ENCODE measurements at places on chromosomes 2 and 18.

GRCh38 chr18:31232775-31233424, 70.2 kb upstream of the DSC1 start:
- H3K4me1 ChIP-seq: peaks cover 4% of the 10 kb centered on the region
- no peaks in the 10 kb centered on the region for H3K27me3 ChIP-seq

DNA sequence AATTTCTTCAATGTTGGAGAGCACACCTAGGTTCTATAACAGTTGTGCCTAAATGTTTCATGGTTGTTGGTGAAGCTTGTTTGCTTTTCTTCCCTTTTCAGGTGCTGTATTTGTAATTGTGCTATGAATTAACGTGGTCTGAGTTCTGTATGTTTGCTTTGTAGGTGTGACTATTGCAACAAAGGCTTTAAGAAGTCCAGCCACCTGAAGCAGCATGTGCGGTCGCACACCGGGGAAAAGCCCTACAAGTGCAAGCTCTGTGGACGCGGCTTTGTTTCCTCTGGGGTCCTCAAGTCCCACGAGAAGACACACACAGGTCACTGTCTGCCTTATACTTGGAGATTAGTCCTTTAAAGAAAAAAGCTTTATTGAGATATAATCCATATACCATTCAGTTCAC, 91.2 kb downstream of the ZNF236 start:
- DNase-seq: no peak
- no peaks in the 10 kb centered on the region for H3K27me3 ChIP-seq
- H3K4me1 ChIP-seq: no peaks in the 10 kb centered on the region
- H3K36me3 ChIP-seq: peaks cover 8% of the 10 kb centered on the region
- no peak overlapping the region for H3K4me3 ChIP-seq

- no peaks in the 10 kb centered on the region for H3K27me3 ChIP-seq
- no peak for DNase-seq
- no peaks in the 10 kb centered on the region for H3K4me1 ChIP-seq
These were observed 191.0 kb downstream of the ZEB2 start for GRCh38 chr2:144328938-144329337.

- H3K36me3 ChIP-seq: no peaks in the 10 kb centered on the region
- peaks cover 9% of the 10 kb centered on the region for H3K4me1 ChIP-seq
- H3K4me3 ChIP-seq: no peak overlapping the region
- H3K27ac ChIP-seq: no peak overlapping the region
- peak; percentile 76 for DNase-seq
- H3K27me3 ChIP-seq: no peaks in the 10 kb centered on the region
These were observed 17.2 kb downstream of the PCBP1 start for GRCh38 chr2:70104231-70105111.

DNA sequence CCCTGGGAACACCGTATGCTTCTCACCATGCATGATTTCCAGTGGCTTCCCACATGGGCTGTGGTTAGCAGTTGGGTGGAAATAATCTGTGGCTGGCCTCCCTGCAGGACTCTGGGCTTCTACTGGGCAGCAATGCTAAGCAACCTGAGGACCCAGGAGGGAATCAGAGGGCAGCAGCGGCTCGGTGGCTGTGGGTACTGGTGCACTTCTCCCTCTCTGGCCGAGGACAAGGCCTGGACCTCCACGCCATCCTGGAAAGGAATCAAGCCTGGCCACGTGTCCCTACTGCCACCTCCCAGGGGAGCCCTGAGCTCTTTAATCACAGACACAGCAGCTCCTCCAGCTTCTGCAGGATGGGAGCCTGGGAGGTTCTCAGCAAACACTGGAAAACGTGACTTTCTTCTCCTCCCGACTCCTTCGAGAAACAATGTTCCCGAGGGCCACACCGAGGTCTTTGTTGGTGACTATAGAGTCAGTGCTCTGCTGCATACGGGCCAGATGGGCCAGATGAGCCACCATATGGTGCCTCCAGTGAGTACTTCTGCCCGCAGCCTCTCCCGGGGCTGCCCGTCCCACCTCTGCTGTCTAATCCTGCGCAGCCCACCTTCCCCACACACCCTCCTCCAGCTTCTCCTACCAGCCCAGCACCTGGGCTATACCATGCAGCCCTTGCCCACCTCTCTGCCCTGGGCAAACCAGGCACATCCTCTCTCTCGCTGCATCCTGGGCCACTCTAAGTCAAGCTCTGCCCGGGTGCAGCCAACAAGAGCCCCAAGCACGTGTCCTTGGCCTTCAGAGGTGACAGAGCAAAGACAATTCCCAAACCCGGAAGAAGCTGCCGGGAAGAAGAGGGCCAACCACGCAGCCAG, 42.8 kb upstream of the OTOS start:
- DNase-seq: no peak
- H3K4me3 ChIP-seq: no peak overlapping the region
- H3K36me3 ChIP-seq: no peaks in the 10 kb centered on the region
- H3K27ac ChIP-seq: no peak overlapping the region

- H3K4me1 ChIP-seq: peaks cover 7% of the 10 kb centered on the region
- no peaks in the 10 kb centered on the region for H3K27me3 ChIP-seq
- peak within 1 kb of the TSS; percentile 87 for H3K4me3 ChIP-seq
- DNase-seq: peak; percentile 98
- peak within 1 kb of the TSS; percentile 75 for H3K27ac ChIP-seq
These were observed at the start of gene GIGYF2 for GRCh38 chr2:232697059-232697806. Gene GIGYF2 (plus strand): TSS chr2:232697331. CDS start chr2:232735198, 37,867 bp downstream.

GRCh38 chr2:9303528-9304225, 97.1 kb downstream of the ASAP2 start:
- no peak overlapping the region for H3K27ac ChIP-seq
- H3K4me3 ChIP-seq: no peak overlapping the region
- no peaks in the 10 kb centered on the region for H3K27me3 ChIP-seq
- H3K4me1 ChIP-seq: no peaks in the 10 kb centered on the region
- no peak for DNase-seq

- no peaks in the 10 kb centered on the region for H3K27me3 ChIP-seq
- peak overlapping the region; percentile 40 for H3K4me3 ChIP-seq
- peaks cover 7% of the 10 kb centered on the region for H3K36me3 ChIP-seq
- peak; percentile 42 for DNase-seq
- H3K4me1 ChIP-seq: no peaks in the 10 kb centered on the region
These were observed 1.1 kb upstream of the IMP4 start for GRCh38 chr2:130341562-130342019.

DNA sequence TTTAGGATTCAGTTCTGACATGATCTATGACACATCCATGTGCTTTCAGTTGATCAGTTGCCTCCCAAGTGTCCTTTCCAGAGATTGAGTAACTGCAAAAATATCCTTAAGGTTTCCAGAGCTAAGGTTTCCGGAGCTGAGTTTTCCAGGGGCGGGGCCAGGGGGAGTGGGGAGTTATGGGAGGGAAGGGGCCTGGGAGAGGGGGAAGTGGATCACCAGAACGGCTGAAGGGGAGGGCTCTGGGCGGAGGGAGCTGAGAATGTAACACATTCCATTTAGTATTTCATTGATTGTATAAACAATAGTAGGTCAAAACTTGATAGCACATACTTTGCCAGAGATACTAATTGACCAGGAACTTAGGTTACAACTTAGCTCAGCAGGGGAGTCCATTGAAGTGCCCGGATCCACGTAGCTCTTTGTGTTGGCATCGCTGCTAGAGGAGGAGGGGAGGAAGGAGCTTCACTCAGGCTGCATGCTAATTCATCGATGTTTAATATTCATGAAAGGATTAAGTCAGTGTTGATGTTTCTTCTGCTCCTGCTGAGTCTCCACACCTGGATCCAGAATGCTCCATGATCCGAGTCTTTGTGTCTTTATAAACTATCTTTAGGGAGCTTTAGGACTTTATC, 289.8 kb downstream of the ALPK2 start:
- H3K27me3 ChIP-seq: no peaks in the 10 kb centered on the region
- no peaks in the 10 kb centered on the region for H3K36me3 ChIP-seq
- peak; percentile 89 for DNase-seq
- H3K27ac ChIP-seq: no peak overlapping the region

GRCh38 chr2:120673205-120673550, 62.5 kb upstream of the GLI2 start:
- H3K4me1 ChIP-seq: no peaks in the 10 kb centered on the region
- DNase-seq: no peak
- H3K27me3 ChIP-seq: no peaks in the 10 kb centered on the region
- H3K4me3 ChIP-seq: no peak overlapping the region
- H3K27ac ChIP-seq: no peak overlapping the region

GRCh38 chr2:235098736-235099494, 147.1 kb downstream of the SH3BP4 start:
- no peaks in the 10 kb centered on the region for H3K27me3 ChIP-seq
- no peaks in the 10 kb centered on the region for H3K4me1 ChIP-seq
- H3K27ac ChIP-seq: no peak overlapping the region
- H3K4me3 ChIP-seq: no peak overlapping the region
- no peak for DNase-seq

- H3K36me3 ChIP-seq: no peaks in the 10 kb centered on the region
- H3K27me3 ChIP-seq: no peaks in the 10 kb centered on the region
- H3K4me3 ChIP-seq: no peak overlapping the region
- H3K27ac ChIP-seq: no peak overlapping the region
These were observed 217.2 kb downstream of the DOK6 start for GRCh38 chr18:69617888-69618287.

GRCh38 chr18:50287441-50288347, at the start of gene CXXC1:
Gene CXXC1 (minus strand): TSS chr18:50287692. CDS start chr18:50287589, 103 bp downstream.
- H3K4me3 ChIP-seq: peak within 1 kb of the TSS; percentile 90
- H3K4me1 ChIP-seq: no peaks in the 10 kb centered on the region
- DNase-seq: peak; percentile 100
- no peak within 1 kb of the TSS for H3K27ac ChIP-seq
- H3K36me3 ChIP-seq: peaks cover 4% of the 10 kb centered on the region

- no peaks in the 10 kb centered on the region for H3K27me3 ChIP-seq
- no peak overlapping the region for H3K27ac ChIP-seq
- no peaks in the 10 kb centered on the region for H3K36me3 ChIP-seq
- no peak for DNase-seq
- no peaks in the 10 kb centered on the region for H3K4me1 ChIP-seq
These were observed 486.3 kb downstream of the ARHGAP15 start for GRCh38 chr2:143615562-143615961.

GRCh38 chr2:191578031-191578430, 99.9 kb upstream of the NABP1 start:
- H3K4me3 ChIP-seq: no peak overlapping the region
- no peak overlapping the region for H3K27ac ChIP-seq
- H3K4me1 ChIP-seq: no peaks in the 10 kb centered on the region
- no peaks in the 10 kb centered on the region for H3K36me3 ChIP-seq
- H3K27me3 ChIP-seq: no peaks in the 10 kb centered on the region

- H3K27me3 ChIP-seq: no peaks in the 10 kb centered on the region
- H3K4me3 ChIP-seq: no peak overlapping the region
- no peak for DNase-seq
These were observed 482.3 kb downstream of the TNS1 start for GRCh38 chr2:217520356-217521010.

- DNase-seq: peak; percentile 82
- H3K4me3 ChIP-seq: no peak overlapping the region
- no peaks in the 10 kb centered on the region for H3K36me3 ChIP-seq
- no peaks in the 10 kb centered on the region for H3K4me1 ChIP-seq
- H3K27me3 ChIP-seq: no peaks in the 10 kb centered on the region
- H3K27ac ChIP-seq: no peak overlapping the region
These were observed 376.3 kb upstream of the UBE2E3 start for GRCh38 chr2:180604077-180604476.

- no peaks in the 10 kb centered on the region for H3K36me3 ChIP-seq
- DNase-seq: no peak
- no peak overlapping the region for H3K4me3 ChIP-seq
- H3K27ac ChIP-seq: no peak overlapping the region
- no peaks in the 10 kb centered on the region for H3K27me3 ChIP-seq
These were observed 408.0 kb downstream of the LRATD1 start for GRCh38 chr2:15040429-15041084.

GRCh38 chr2:29662861-29663260, 258.5 kb downstream of the ALK start:
- H3K4me3 ChIP-seq: no peak overlapping the region
- H3K27me3 ChIP-seq: no peaks in the 10 kb centered on the region
- no peak overlapping the region for H3K27ac ChIP-seq
- no peak for DNase-seq

DNA sequence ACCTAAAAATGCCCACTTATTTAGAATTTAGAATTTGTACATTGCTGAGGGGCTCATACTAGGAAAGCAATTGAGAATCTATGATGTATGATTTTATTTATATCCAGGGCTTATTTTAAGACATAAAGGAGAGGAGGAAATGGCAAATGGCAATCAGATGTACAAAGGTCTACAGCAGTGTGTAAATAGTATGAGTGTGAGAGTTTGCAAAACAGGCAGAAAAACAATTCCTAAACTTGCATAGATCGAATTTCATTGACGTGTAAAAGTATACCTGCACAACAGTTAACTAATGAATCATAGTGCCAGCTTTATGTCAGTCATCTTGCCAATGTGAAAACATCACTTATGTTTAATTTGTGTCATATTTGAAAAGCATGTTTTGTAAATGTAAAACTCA, 718.7 kb upstream of the GCFC2 start:
- no peak overlapping the region for H3K27ac ChIP-seq
- H3K36me3 ChIP-seq: no peaks in the 10 kb centered on the region

DNA sequence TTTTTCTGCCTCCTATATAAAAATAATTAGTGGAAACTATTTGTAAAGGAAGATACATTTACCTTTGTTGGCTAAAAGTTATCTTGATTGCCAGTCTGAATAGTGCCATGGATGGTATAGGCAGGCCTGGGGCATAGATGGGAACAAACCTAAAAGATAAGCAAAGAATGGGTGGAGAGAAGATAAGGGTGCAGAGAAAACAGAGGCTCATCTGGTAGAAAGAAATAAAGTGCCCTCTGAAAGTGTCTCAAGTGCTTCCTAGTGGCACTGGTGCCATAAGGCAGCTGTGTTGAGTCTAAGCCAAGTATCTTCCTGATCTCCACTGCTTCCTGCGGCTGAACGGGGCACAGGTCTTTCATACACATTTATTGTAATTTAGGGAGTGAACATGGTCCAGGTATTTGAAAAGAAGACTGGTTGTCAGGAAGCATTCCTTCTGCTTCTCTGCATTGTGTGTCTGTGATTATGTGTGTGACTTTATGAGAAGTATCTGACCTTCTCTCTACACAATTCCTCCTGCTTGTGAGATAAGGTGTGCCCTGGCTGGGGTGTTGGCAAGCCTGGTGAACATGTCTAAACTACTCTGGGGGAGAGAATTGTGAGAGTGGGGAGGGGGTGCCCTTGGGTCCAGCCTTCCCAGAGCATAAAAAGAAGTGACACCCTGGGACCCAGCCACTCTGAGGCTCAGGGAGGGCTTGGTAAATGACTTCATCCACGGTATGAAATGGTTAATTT, 280.5 kb downstream of the CAMKMT start:
- H3K27ac ChIP-seq: no peak overlapping the region
- no peaks in the 10 kb centered on the region for H3K36me3 ChIP-seq
- no peak for DNase-seq
- peaks cover 2% of the 10 kb centered on the region for H3K27me3 ChIP-seq
- H3K4me1 ChIP-seq: no peaks in the 10 kb centered on the region

- peaks cover 4% of the 10 kb centered on the region for H3K4me1 ChIP-seq
- H3K4me3 ChIP-seq: no peak overlapping the region
- no peaks in the 10 kb centered on the region for H3K36me3 ChIP-seq
- DNase-seq: no peak
These were observed 12.9 kb upstream of the NABP1 start for GRCh38 chr2:191664823-191665677.

DNA sequence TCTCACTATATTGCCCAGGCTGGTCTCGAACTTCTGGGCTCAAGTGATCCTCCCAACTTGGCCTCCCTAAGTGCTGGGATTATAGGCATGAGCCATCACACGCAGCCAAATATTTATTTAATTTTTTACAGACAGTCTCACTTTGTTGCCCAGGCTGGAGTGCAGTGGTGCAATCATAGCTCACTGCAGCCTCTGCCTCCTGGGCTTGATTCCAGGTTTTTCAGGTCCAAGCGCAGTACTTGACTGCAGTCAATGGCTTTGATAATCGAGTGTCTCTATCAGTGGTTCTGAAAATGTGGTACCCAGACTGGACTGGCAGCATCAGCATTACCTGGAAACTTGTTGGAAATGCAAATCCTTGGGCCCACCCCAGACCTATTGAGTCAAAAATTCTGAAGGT, 63.1 kb downstream of the PLB1 start:
- H3K27ac ChIP-seq: no peak overlapping the region
- H3K4me3 ChIP-seq: no peak overlapping the region
- H3K4me1 ChIP-seq: no peaks in the 10 kb centered on the region
- no peaks in the 10 kb centered on the region for H3K36me3 ChIP-seq
- no peaks in the 10 kb centered on the region for H3K27me3 ChIP-seq
- no peak for DNase-seq

All from mesendoderm (in vitro differentiated cells).